Cortex of kidney (tissue), 1 donor: ENCODE measurements at places on chromosomes 5 and 9.

- DNase-seq = no peak
Observed at GRCh38 chr9:74147906-74148305, 349.2 kb upstream of the RORB start.

DNA sequence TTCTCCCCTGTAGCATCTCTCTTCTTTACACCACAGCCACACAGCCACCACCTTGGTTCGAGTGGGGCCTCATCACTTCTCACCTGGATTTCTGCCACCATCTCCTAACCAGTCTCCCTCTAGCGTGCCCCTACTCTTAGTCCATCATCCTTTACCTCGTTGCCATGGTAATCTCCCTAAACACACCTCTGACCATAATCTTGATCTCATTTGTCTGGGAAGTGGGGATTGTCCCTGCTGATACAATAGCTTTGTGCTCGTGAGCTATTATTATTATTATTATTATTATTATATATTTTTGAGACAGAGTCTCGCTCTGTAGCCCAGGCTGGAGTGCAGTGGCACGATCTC lies 76.5 kb upstream of the HSPA9 start:
- no peak for DNase-seq

GRCh38 chr5:132472431-132472830 lies 18.1 kb downstream of the IRF1 start:
- DNase-seq = no peak

GRCh38 chr5:57370376-57370775 lies 112.2 kb downstream of the ACTBL2 start:
- DNase-seq = no peak

DNA sequence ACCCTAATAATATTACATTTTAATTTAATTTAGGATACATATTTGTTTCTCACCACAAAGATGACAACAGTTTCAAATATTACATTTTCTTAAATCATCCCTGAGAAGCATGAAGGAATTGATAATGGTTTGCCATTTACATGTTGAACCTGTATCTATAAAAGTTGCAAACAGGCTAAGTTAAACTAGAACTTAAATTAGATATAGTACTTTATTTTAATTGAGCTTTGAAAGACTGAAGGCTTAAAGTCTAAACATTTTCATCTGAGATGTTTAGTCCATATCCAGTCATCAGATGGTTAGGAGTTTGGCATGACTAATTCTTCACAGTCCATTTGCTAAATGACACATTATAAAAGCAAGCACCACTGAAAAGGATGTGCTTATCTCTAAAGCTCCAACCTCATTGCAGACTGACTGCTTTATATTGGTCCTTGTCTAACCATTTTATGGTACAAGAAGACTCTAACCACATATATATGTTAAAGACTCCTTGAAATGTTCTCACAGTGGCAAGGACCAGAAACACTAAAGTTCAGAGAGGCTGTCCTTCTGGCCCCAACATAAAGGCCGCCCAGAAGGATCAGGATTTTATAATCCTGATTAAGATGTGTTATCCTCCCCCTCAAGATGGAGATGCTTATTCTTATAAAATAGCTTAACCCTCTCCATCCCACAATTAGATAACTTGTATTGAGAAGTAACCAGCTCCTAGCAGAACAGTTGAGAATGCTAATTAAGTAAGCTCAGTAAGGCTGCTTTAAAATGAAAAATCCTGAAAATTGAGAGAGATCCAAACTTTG lies 25.8 kb downstream of the WNT8A start:
- DNase-seq = no peak

- no peak for DNase-seq
Observed at GRCh38 chr5:169101966-169102365, 199.0 kb downstream of the SLIT3 start.

GRCh38 chr5:18720002-18720401 lies 1085.7 kb downstream of the TAF11L14 start:
- no peak for DNase-seq
